CD4-positive, alpha-beta T cell treated with Interleukin-2 at 100 ng/mL for 4 hours (primary cell): ENCODE measurements at places on chromosomes 16 and 17.

DNA sequence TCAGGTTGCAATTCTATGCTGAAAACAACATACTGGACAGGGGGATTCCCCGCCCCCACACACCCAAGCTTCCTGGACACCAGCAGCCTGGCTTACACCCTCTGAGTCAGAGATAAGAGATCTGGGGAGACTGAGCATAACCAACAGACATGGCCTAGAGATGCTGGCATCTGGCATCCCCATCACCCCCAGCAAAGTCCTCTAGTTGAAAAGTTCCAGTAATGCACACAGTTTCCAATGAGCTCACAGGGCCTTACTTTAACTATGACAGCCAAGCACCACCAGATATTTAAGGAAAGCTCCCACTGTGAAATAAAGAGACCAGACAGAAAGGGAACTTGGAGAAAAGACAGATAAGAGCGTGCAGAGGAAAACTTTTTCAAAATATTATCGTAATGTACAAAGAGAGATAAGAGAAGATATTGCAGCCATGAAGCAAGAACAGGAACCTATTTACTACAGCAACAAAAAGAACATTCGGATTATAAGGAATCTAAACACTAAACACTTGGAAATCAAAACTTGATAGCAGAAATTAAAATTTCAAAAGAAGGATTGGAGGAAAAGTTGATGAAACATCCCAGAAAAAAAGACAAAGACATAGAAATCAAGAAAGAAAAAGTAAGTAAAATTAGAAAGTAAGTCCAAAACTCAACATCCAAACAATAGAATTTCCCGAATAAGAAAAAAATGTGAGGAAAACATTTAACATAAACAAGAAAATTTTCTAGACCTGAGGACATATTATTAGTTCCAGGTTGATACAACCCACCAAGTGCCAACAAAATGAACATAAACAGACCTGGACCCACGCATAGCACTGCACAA, 17.2 kb upstream of the ALOX15 start:
- DNase-seq: peak; percentile 11

DNA sequence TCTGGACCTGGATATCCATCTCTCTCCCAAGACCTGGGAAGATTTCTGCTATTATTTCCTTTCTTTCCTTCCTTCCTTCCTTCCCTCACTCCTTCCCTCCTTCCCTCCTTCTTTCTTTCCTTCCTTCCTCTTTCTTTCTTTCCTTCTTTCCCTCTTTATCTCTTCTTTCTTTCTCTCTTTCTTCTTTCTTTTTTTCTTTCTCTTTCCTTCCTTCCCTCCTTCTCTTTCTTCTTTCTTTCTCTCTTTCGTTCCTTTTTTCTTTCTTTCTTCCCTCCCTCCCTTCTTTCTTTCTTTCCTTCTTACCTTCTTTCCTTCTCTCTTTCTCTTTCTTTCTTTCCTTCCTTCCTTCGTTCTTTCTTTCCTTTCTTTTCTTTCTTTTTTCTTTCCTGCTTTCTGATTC, 37.8 kb upstream of the N4BP1 start:
- no peak for DNase-seq

DNA sequence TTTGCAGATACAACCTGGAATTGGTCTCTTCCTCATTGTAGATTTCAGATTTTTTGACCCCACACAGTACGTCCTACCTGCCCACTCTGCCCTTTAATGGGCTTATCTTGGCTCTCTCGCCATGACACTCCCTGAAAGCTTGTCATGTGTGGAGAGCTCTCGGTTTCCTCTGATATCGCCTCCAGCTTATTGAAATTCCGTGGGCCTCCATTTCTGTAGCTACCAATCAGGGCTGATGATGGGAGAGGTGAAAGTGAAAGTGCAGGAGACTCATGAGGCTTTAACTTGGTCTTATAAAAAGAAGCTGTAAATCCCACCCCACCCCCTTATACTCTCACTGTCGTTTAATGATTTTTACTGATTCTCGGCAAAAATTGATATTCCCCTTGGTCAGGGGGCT, 17.7 kb downstream of the HOXB1 start:
- peak; percentile 49 for DNase-seq

GRCh38 chr17:6831661-6832263, at the start of gene TEKT1:
TSS of gene TEKT1 (minus strand) at chr17:6831729. CDS start at chr17:6830376, 1,353 bp downstream.
- DNase-seq: peak; percentile 71

GRCh38 chr16:87463722-87464690, 28.8 kb downstream of the ZCCHC14 start:
- DNase-seq: peak; percentile 33

GRCh38 chr17:4453812-4454591, 20.3 kb downstream of the SPNS3 start:
- no peak for DNase-seq

- peak; percentile 52 for DNase-seq
Measured at GRCh38 chr17:14197586-14197985, 39.1 kb downstream of the CDRT15 start.

- DNase-seq: no peak
Measured at GRCh38 chr16:50494501-50495491, 53.4 kb upstream of the NKD1 start.
